Stimulated activated CD4-positive, alpha-beta T cell treated with anti-CD3 and anti-CD28 coated beads, Interleukin-4, amount 100 ng/mL, for 4 hours (primary cell): ENCODE measurements at places on chromosomes 4 and X.
A peak's percentile ranks its signal among the peaks of the same experiment; 100 is the strongest.

DNA sequence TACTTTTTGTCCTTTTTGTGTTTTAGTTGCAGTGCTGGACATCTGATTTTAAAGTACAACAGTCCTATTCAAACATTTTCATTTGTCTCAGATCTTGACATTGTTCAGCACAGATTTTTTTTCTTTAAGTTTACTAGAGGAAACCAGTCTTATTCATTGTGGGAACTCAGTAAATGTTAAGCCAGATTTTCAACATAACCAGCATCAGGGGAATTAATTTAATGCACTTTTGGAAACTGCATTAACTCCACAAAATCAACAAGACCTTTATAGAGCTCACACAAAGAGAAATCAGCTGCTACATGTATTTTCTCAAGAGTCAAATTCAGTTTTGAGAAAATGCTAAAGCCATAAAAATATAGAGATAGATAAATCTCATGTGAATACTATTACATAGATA is 9.9 kb downstream of the CPE start:
- no peak for DNase-seq

DNA sequence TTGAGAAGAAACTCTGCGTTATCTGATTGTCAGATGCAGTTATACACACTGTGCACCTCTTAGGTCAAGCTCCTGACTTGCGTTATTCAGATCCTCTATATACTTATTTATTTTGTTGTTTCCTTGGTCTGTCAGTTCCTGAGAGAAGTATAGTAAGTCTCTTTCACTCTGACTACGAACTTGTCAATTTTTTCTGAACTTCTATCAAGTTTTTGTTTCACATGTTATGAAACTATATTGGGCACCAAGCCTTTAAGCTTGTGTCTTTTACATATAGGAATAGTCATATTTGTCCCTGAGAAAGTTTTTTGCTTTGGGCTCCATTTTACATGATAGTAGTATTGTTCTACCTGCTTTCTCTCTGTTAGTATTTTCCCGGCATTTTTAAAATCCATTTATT is 31.7 kb downstream of the ZNF275 start:
- DNase-seq: no peak

- no peak for DNase-seq
These were observed 14.3 kb upstream of the AWAT1 start for GRCh38 chrX:70219938-70220764.

DNA sequence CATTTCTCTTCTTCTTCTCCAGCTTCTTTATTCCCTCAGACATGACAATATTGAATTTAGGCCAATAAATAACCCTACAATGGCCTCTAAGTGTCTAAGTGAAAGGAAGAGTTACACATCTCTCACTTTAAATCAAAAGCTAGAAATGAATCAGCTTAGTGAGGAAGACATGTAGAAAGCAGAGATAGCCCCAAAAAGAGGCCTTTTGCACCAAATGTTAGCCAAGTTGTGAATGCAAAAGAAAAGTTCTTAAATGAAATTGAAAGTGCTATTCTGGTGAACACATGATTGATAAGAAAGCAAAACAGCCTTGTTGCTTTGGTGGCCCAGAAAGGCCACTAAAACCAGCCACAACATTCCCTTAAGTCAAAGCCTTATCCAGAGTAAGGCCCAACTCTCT is 146.2 kb upstream of the HHIP start:
- DNase-seq: no peak

DNA sequence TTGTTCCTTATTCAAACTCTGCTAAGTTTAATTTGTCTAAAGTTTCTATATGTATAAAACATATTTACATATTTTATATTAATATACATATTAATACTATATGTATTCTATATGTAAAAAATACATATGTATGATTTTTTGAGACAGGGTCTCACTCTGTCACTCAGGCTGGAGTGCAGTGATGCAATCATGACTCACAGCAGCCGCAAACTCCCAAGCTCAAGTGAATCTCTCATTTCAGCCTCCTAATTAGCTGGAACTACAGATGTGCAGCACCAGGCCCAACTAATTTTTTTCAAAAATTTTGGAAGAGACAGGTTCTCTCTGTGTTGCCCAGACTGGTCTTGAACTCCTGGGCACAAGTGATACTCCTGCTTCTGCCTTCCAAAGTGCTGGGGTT is 684.9 kb downstream of the TRAM1L1 start:
- DNase-seq: no peak

DNA sequence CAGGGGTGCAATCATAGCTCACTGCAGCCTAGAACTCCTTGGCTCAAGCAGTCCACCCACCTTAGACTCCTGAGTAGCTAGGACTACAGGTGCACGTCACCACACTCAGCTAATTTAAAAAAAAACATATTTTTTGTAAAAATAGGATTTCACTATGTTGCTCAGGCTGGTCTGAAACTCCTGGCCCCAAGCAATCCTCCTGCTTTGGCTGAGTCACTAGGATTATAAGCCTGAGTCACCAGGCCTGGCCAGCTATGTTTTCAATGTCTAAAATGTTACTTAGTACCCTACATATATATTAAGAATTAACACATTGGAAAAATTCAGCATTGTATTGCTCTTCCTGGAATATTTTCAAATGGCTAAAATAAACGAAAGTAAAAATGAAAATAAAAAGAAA is 37.5 kb downstream of the PNPLA4 start:
- DNase-seq: no peak

DNA sequence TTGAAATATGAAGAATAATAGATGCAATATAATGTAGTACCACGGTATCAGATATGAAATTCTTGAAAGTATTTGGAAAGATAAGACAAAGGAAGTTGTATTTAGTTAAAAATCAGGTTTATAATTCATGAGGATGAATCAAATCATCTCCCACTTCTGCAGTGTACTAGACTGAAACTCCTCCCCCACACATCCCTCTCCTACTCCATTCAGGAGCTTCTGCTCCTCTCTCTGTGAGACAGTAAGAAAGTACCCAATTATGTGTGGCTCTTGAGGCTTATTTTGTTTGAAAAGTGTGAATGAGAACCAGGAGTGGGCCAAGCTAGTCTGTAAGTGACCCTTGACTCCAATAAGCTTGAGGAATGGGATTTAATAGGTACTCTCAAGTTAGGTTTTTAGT is 9.5 kb downstream of the SLAIN2 start:
- no peak for DNase-seq

- peak; percentile 78 for DNase-seq
These were observed 1.6 kb upstream of the IDUA start for GRCh38 chr4:985123-985830.

DNA sequence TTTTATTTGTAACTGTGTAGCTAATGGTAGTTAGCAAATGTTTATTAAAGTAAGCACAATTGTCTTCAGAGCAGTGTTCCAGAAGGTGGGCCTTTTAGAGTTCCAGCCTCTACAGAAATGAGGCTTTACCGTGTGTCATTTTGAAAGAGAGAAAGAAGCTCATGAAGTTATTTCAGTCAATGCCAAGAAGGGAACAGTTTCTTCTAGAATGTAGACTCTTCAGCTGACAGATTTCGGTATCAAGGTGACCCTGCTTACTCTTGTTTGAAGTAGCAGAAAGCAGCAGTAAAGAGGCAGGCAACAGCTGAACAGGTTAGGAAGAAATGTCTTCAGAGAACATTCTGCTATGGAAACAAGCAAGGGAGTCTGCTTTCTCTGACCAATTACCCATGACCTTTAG is 93.6 kb downstream of the TASL start:
- no peak for DNase-seq

GRCh38 chrX:110851780-110852179 is 56.2 kb upstream of the CHRDL1 start:
- DNase-seq: no peak
